Epithelial cell of proximal tubule (primary cell): ENCODE measurements at places on chromosomes 13 and 19. TPM values are rescaled to one million over a fixed set of nuclear protein-coding genes. Genes with fewer than 3 reads are reported as not detected.
A peak's percentile ranks its signal among the peaks of the same experiment; 100 is the strongest.

The IFI30 gene
- 10.1 and 11.3 TPM in 2 replicates for total RNA-seq

The CYP2A6 gene
- not detected in 2 replicates for total RNA-seq

The EDDM13 gene
- not detected in 2 replicates for total RNA-seq

The ZNF433 gene
- 1.3 and 1.4 TPM in 2 replicates for total RNA-seq

The PRPF31 gene
- 64.3 and 111 TPM in 2 replicates for total RNA-seq

The DPY19L3 gene
- total RNA-seq = 13.8 and 14.0 TPM in 2 replicates

The HTR2A gene
- total RNA-seq = not detected in 2 replicates

The PLEKHA4 gene
- total RNA-seq = 1.8 and 5.0 TPM in 2 replicates

The PSG6 gene
- not detected in 2 replicates for total RNA-seq

The SHISA7 gene
- total RNA-seq = 0.17 TPM in 1 of 2 replicates, not detected in the other

The GPR12 gene
- total RNA-seq = not detected in 2 replicates

The ZIK1 gene
- total RNA-seq = 3.6 and 4.8 TPM in 2 replicates

- no peak for DNase-seq
Observed at GRCh38 chr13:99565478-99566124, 64.3 kb downstream of the TM9SF2 start.

GRCh38 chr19:52237771-52238400, 31.5 kb upstream of the ZNF766 start:
- DNase-seq = peak; percentile 13

DNA sequence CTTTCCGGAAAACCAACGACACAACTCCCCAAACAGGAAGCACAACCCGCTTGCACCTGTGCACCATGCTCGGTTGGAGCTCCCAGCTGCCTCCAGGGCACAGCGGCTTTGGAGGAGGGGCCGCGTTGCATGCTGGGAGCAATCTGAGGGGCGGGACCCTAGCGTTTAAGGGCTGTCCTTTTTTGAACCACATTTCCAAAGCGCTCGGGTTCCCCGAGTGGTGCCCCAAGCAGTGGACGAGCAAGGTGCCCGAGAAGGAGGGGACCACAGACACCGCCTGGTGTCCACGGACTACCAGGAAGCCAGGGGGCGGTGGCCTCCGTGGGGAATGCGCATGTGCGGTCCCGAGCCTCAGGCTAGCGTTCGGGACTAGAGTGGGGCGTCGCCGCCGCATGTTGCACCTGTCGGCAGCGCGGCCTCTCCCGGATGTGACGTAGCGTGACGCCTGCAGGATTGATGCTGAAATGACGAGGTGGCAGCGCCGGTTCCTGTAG, 11.9 kb upstream of the ZNF57 start:
- no peak for DNase-seq

DNA sequence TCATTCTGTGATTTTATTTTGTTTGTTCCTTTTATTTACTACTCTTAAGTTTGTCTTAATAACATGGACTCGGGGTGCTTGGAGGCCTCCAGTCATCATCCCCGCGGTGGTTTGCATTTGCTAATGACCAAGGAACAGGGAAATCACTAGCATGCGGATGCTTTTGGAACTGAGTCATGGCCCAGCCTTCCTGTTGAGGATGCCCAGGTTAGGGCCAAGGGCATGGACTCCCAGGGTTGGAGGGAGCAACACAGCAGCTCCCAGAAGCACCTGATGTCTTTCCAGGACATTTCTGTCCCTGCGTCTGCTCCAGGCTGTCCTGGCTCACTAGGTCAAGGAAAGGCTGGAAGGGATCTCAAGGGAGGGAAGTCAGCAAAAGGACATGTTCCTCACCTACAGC, 423.7 kb upstream of the TSHZ3 start:
- no peak for DNase-seq

DNA sequence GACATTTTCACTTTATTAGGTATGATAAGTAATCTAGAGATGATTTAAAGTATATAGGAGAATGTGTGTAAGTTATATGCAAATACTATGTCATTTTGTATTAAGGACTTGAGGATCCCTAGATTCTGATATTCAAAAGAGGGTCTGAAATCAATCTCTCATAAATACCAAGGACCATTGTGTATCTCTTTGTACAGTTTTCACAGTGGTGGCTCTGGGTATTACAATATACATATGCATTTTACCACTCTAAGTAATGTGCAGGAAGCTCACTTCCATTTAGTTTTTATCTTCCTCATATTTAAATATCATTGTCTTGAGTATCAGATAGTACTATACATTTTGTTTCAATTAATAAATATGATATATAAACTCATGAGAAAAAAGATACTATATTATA, 862.6 kb upstream of the PCDH20 start:
- DNase-seq = no peak

GRCh38 chr19:46378268-46378667, 31.4 kb downstream of the PPP5C start:
- no peak for DNase-seq

- no peak for DNase-seq
Observed at GRCh38 chr19:54530866-54531265, 28.2 kb downstream of the LAIR2 start.

- DNase-seq = no peak
Observed at GRCh38 chr19:41895745-41896580, 13.0 kb downstream of the ARHGEF1 start.

DNA sequence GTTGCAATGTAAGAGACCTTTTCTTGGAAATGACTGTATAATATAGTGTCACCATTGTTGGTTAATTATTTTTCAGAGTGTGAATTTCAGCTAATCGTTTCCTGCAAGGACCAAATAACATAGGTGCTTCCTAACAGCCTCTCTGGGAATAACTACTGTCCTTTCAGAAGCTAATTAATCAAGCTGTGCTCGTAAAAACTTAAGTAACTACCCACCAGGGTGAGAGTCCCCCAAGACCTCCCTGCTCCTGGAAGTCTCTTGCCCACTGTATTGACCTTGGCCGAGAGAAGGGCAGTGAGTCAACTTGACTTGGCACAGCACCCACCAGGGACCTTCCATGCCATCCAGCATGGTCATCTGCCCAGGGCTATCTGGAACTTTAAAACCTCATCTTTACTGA, 50.3 kb downstream of the UQCRFS1 start:
- DNase-seq = no peak

GRCh38 chr13:59734393-59734792, 429.3 kb downstream of the DIAPH3 start:
- DNase-seq = no peak

GRCh38 chr13:73496711-73497110, 437.9 kb downstream of the KLF5 start:
- DNase-seq = no peak

GRCh38 chr19:41276231-41276630, 12.1 kb downstream of the HNRNPUL1 start:
- no peak for DNase-seq

DNA sequence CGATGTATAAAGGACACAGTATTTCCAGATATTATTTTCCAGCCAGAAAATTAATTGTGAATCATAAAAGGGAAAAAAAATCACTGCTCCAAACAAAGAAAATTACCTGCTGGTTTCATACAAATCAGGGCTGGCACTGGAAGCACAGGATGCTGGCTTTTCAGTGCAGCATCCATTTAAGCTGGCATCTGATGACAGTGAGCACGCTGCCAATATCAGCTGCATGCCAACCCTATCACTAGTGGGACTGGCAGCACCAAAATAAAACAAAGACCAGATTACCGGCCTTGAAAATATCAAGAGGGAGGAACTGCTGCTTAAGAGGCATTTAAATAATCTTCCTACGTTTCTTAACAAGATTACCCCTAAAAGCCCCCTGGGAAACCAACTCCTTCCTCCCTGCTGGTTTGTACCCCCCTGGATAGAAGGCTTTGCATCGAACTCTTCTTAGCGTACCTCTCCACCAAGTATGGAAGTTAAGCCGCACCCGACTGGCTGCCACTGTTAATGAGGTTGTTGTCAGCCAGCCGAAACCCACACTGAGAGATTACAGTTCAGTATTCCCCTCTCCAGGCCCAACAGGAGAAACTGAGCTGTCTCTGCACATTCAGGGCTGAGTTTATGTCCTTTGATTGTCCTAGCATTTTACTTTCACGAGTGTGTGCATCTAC, 257.8 kb downstream of the EFNB2 start:
- no peak for DNase-seq

- DNase-seq = no peak
Observed at GRCh38 chr13:100510208-100510957, 78.2 kb downstream of the GGACT start.

DNA sequence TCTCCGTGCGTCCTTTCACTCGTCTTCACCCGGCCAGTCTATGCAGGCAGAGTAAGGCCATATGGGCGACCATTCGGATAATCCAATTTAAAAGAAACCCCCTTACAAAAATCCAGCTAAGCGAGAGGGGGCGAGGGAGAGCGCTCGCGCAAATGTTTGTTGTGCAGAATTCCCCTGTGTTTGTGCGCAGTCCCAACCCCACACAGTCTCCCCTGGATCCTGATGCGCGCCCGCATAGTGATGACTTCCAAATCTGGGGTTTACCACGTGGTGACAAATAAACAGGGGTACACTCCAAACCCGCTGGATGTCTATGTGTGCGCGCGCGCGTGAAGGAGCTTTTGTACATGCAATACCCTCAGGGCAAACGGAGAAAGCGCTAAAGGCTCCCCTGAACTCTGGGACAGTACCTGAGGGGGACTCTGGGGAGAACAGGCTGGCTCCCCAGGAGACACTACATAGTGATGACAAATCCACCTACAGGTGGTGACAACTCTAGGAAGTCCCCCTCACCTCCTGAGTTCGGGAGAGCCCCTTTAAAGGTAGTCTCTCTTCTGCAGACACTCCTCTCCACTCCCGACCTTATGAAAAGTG, 8.5 kb downstream of the SOX21 start:
- DNase-seq = no peak

GRCh38 chr13:37192956-37193355, 87.5 kb upstream of the CSNK1A1L start:
- DNase-seq = no peak

DNA sequence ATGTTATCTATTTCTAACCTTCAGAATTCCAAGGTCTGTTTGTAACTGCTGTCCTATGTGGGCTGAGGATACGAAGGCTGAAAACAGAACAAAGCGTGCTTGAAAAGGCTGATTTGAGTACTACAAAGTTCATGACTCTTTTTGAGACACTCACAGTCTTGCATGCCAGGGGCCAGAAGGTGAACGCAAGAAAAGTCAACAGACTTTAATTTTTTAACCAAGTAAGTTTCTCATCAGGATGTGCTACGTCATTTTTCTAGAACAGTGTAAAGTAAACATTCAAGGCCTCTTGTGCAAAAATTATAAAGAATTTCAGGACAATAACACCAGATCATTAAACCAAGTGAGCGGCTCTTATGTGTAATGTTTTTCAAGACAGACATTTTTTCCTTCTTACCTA, 163.5 kb downstream of the COG6 start:
- no peak for DNase-seq

DNA sequence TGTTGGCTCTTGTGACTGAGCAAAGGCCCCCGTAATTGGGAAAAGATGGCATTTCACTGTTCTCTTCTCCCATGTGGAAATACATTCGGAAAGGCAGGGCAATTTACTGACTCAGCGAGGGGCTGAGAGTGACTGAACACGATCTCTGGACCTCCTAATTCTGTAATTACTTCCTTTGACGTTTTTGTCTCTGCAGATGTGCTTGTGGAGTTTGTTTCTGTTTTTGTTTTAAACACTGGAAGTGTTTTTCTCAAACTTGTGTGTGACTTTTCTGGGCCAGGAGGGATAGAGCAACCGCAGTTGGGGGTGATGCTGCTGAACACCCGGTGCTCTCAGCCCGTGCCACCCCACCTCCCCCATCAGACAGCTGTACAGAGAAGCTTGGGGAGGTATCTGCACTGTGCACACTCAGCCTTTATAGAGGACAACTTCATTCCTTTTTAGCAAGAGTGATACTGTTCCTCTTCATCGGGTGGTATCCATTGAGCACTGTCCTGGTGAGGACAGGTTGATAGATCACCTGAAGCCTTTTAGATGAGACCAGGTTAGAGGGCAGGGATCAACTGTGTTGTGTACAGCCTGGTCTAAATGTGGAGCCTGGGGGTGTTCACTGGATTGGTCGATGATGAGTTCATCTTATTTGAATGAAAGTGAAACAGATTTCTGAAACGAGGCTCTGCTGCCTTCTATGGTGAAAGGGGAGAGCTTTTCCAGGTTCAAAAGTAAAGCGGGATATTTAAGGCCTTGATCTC, 117.4 kb downstream of the ESD start:
- DNase-seq = peak; percentile 64

DNA sequence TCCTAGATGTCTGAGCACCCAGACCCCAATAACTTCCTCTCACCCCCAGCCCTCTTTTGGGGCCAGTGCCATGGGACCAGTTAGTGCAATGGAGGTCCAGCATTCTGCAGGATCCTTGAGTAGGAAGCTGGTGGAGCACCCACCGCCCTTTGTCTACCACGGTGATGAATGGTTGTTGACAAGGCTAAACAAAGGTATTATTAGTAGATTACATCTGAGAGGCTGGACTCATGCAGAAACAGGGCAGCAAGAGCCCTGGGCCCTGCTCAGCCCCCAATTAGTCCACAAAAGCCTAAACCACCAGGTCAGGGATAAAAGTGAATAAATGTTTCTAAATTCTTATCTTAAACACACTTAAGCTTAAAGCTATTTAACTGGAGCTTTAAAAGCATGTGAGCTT, 196.5 kb upstream of the TSHZ3 start:
- DNase-seq = no peak

DNA sequence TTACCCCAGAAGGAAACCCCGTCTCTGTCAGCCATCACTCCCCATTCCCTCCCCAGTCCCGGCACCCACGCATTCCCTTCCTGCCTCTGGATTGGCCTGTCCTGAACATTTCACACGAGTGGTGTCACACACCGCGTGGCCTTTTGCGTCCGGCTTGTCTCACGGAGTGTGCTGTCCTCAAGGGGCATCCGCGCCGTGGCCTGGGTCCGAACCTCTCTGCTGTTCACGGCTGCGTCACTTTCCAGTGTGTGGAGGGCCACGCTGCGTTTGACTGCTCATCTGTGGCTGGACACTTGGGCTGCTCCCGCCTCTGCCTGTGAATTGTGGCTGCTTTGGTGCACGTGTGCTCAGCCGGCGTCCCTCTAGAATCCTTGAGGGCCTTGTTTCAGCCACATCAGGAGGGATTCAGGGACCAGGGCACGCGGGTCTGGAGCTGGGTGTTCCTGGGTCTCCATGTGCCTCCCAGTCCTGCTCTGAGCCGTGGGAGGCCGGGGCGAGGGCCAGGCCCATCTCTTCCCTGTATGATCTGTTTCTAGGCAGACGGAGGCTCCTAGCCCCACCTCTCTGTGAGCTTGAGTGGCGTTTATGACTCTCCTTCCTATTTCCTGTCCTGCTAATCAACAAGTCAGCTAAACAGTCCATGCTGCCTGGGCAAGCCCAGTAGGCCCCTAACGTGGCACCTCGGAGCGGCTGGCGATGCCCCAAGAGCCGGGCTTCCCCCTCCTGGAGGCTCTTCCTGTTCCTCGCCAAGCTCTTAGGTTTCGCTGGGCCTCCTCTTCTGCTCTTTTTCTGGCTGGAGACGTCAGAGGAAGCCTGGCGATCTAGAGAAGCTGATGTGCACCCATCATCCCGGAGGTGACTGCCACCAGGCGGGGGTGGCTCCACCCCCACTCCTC, 8.1 kb downstream of the STK11 start:
- no peak for DNase-seq

DNA sequence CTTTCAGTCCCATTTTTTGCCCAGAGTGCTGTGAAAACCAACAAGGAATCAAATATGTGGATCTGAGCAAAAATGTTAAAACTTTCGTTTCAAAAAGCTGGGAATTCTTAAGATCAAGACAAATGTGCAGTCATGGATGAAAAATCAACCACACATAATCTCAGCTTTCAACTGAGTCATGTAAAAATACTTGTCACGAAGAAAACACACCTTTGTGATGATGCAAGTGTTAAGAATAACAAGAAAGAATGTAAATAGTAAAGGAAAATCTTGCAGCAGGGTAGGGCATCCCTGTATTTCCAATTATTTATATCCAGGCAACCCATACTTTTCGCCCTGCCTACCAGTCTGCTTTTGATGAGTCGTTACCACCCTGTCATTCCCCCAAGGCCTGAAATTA, 27.4 kb upstream of the DCLK1 start:
- peak; percentile 67 for DNase-seq

- DNase-seq = no peak
Observed at GRCh38 chr19:28303502-28303901, 909.4 kb downstream of the UQCRFS1 start.
